ENCODE measurements at places on chromosomes 11 and 22.
A peak's percentile ranks its signal among the peaks of the same experiment; 100 is the strongest.

- no peak for DNase-seq
Measured at GRCh38 chr11:94806419-94806818, 38.3 kb downstream of the AMOTL1 start.

DNA sequence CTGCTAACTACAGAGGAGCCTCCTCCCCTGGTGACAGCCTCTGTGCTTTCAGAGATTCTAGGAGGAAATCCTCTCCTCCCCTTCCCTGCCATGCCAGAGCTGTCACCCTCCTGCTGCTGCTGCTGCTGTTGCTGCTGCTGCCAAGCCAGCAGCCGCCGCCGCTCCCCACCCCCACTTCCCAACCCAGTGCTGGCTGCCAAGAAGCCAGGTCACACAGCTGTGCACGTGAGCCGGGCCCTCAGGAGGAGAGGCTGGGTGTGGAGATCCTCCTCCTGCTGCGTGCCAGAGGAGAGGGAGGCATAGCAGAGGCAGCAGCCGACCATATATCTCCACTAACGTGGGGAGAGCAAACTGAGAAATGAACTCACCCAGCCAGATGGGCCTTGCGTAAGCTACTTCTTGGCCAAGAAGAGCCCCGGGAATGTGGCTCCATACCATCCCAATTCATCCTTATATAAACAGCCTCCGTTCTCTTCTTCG lies 12.4 kb downstream of the CRY2 start:
- DNase-seq: peak; percentile 71

GRCh38 chr11:1202154-1202775 lies 20.6 kb upstream of the MUC5B start:
- DNase-seq: no peak

- peak; percentile 55 for DNase-seq
Measured at GRCh38 chr22:17999851-18000250, 24.5 kb downstream of the MICAL3 start.

DNA sequence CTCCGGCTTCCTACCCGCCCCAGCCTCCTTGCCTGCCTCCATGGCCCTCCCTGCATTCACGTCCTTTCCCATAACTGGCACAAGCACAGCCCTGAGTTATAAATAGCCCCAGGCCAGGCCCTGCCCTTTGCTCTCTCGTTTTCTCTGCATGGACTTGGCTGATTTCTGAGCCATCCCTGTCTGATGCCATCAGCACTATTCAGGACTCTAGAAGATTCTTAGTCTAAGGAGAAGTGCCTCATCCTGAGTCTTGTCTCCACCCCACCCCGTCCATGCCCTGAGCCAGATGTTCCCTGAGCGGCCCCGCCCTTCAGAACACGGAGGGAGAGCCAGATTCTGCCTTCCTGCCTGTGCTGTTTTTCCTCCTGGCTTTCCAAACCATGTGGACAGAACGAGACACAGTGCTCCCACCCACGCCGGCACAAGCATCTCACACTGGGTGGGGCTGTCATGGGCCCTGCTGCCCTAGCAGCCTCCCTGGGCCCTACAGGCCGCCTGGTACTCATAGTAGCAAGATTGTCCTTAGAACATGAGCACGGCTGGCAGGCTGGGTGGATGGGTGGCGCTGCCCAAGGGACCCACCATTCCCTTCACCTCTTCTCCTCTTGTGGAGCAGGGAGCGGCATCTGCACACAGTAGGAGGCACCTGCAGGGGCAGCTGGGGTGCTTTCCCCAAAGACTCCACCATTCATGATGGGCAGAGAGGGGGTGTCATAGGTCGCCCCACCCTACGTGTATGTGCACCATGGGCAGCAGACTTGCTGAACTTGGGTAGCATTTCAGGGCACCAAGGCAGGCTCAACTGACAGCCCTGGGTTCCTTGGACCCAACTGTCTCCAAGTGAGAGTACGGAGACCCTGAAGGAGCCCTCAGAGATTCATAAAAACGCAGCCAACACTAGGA lies 76.9 kb downstream of the BCR start:
- DNase-seq: no peak

- DNase-seq: no peak
Measured at GRCh38 chr11:6608011-6608410, 4.0 kb downstream of the TAF10 start.

DNA sequence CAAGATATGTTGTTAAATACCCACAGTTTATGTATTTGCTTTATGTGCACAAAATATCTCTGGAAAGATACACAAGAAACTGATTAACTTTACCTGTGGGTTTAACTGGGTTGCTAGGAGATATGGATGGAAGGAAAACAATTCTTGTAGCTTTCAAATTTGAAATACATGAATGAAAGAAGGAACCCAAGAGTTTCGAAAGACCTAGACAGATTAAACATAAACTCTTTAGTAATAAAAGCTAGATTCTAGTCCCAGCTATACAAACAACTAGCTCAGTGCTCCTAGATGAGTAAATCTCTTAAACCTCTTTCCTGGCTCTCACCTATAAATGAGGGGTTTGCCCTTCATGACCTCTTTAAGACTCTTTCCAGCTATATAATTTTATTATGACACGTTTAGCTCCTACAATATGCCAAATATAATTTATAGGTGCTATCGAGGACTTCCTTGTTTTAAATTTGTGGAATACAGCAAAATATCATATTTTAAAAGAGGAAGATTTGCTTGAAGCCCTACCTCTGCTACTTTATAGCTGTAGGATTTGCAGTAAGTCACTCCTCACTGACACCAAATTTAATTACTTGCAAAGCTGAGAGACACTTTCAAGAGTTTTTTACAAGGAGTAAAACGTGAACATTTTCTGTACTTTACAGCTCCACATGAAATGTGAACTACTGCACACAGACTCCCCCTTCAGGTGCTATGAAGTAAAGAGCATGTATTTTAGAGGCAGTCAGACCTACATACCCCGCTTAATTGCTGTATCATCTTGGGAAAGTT lies 50.7 kb downstream of the RRAS2 start:
- peak; percentile 49 for DNase-seq

GRCh38 chr22:17113600-17113999 lies 7.6 kb downstream of the TMEM121B start:
- DNase-seq: no peak

DNA sequence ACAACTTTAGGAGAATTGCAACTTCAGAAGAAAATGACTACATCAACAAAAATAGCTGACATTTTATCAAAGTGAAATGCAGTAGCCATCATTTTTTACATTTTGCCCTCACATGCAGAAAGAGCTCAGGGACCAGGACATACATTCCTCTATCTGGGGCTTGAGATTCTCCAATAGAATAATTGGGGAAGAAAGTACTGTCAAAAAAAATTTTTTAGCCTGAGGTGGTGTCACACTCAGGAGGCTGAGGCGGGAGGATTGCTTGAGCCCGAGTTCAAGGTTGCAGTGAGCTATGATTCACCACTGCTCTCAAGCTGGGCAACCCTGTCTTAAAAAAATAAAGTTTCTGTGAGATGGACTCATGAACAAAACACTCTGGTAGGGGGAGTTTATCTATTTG lies 32.2 kb upstream of the DEPDC7 start:
- no peak for DNase-seq

GRCh38 chr11:14907411-14908213 lies 15.6 kb upstream of the CYP2R1 start:
- DNase-seq: peak; percentile 61

GRCh38 chr22:49550141-49550430 lies 277.6 kb downstream of the BRD1 start:
- DNase-seq: no peak
